LHCN-M2 (cell line): ENCODE measurements at places on chromosomes 16 and 17.

DNA sequence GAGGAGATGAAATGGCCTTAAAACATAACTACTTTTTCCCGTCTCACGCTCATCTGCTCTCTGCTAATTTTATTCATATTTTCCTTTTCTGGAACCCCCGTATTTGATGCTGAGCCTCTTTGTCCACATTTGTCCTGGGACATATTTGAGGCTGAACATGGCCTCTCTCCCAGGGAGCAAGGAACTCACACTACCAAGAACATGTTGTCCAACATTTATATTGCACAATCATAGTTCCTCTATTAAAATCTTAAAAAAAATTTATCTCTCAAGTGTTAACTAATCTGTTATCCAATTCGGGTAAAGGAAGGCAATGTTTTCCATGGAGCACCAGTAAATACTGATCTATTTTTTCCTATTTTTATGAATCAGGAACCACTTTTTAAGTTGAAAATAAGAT, 60.2 kb downstream of the CMC2 start:
- no peak for DNase-seq

- DNase-seq: peak; percentile 79
These were observed at the start of gene MAP3K14 for GRCh38 chr17:45316434-45317110. Gene MAP3K14 (minus strand): TSS chr17:45317020. CDS start chr17:45290745, 26,275 bp downstream.

DNA sequence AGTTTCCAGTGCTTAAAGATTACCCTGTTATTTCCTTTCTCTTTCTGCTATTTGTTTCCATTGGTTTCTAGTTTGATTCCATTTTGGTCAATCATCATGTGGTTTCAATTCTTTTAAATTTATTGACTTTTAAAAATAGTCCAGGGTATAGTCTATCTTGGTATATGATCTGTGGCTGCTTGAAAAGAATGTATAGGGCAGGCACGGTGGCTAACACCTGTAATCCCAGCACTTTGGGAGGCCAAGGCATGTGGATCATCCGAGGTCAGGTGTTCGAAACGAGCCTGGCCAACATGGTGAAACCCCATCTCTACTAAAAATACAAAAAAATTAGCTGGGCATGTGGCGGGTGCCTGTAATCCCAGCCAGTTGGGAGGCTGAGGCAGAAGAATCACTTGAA, 34.5 kb upstream of the NACA2 start:
- no peak for DNase-seq

DNA sequence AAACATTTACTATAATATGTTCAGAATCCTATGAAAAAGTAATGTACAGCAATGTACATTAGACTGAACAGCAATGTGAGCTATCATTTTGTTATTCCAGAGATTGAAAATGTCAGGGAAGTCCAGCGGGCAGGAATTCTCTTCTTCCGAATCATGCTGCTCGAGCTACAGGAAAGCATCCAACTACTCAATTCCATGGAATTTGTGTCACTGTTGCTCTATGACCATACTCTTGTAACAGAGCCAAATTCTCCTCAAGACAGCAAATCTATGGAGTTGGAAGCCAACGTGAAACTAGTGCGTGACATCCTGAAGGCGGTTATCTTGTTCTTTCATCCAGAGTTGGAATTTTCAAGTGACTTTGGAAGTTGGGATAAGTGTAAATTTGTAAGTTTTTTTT, 24.8 kb upstream of the NSRP1 start:
- DNase-seq: peak; percentile 79

DNA sequence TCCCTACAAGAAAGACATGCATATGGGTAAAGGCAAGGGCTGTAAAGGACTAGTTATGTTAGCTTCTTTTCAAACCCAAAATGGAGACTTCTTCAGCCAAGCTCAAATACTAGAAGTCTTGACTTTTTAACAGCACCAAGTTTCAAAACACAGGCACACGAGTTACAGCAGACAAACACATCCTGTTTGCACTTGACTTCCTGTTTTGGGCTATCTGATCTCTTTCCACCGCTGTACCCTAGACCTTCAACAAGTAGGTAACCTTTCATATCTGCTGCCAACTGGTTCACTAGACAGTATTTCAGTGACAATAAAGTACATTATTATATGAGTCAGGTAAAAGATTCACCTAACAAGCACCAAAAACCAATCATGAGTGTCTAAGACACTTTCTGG, 12.3 kb downstream of the RFFL start:
- no peak for DNase-seq
